PC-3 (cell line): ENCODE measurements at places on chromosomes 13 and 19. TPM values are rescaled to one million over a fixed set of nuclear protein-coding genes. Genes with fewer than 3 reads are reported as not detected.

The METTL21C gene
- not detected in 2 replicates for total RNA-seq

The POLRMT gene
- total RNA-seq = 60.5 and 80.6 TPM in 2 replicates

The SIGLEC8 gene
- total RNA-seq = not detected in 2 replicates

The APOC1 gene
- 2.7 and 3.3 TPM in 2 replicates for total RNA-seq

The OXGR1 gene
- not detected in 2 replicates for total RNA-seq

DNA sequence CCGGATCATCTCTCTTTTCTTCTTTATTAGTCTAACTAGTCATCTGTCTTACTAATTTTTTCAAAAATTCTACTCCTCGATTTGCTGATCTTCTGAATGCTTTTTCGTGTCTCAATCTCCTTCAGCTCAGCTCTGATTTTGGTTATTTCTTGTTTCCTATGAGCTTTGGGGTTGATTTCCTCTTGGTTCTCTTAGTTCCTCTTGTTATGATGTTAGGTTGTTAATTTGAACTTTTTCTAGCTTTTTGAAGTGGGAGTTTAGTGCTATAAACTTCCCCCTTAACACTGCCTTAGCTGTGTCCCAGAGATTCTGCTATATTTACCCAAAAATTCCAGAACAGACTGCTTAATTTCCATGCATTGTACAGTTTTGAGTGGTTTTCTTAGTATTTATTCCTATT, 3.4 kb downstream of the FCAR start:
- H3K27ac ChIP-seq = no peak overlapping the region
- H3K27me3 ChIP-seq = peaks cover 75% of the 10 kb centered on the region
- no peak overlapping the region for H3K4me3 ChIP-seq

DNA sequence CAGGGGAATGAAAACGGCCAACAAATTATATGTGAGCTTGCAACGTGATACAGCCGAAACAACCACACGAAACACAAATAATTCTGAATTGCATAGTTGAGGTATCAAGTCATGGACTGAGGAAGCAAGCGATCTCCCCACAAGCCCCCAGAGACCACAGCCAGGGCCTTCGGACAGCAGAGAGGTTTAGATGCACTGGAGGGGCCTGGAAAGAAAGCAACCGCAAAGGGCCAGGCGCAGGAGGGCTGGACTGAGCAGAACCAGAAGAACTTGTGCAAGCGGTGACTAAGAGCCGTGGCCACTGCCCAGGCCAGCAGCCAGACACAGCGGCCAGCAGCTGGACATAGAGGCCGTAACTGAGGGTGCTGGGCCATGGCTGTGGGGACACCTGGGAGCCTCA, 131.4 kb downstream of the TNFRSF19 start:
- H3K36me3 ChIP-seq = no peaks in the 10 kb centered on the region
- H3K27me3 ChIP-seq = no peaks in the 10 kb centered on the region
- H3K4me3 ChIP-seq = no peak overlapping the region
- H3K27ac ChIP-seq = no peak overlapping the region

DNA sequence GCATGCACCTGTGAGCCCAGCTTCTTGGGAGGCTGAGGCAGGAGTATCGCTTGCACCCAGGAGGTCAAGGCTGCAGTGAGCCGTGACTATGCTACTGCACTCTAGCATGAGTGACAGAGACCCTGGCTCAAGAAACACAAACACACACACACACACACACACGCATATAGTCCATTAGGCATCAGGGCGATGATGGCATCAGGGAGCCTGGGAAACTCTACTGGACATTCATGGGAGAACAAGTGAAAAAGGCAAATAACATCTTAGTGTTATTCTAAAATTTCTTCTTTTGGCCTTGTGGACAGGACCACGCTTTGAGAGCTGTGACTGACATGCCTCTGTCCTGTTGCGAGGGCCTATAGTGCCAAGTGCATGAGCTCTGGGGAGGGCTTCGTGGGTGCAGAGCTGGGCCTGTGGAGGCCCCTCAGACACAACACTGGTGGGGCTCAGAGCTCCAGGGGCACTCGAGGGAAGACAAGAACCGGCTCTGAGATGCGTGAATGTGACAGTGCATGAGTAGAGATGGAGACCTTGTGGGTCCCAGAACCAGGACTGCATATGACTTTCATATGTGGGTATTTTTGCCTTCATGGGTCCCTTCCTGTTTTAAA, 8.0 kb upstream of the USF2 start:
- H3K36me3 ChIP-seq = no peaks in the 10 kb centered on the region; the same call in 1 of the 2 replicates
- peaks cover 4% of the 10 kb centered on the region; the same call in 1 of the 2 replicates for H3K4me1 ChIP-seq
- DNase-seq = no peak
- no peak overlapping the region for H3K27ac ChIP-seq
- H3K4me3 ChIP-seq = no peak overlapping the region
- no peaks in the 10 kb centered on the region for H3K27me3 ChIP-seq

DNA sequence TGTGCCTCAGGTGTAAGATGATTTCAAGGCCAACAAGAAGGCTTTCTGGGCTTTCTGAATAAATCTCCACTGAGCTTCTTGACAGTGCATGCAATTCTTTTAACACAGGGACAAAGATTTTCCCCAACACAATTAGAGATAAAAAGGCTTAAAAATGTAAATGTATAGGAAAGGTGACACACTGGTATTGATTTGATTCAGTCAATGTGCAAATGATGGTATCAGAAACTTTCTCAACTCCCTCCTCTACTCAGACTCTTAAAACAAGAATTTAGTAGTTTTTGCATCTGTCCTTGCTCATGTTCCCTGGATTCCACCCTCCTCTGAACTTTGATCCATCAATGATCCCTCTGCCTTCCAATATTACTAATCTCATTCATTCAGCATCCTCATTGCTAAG, 111.6 kb upstream of the FNDC3A start:
- no peaks in the 10 kb centered on the region for H3K4me1 ChIP-seq
- no peaks in the 10 kb centered on the region for H3K27me3 ChIP-seq
- no peak for DNase-seq
- no peaks in the 10 kb centered on the region for H3K36me3 ChIP-seq
- no peak overlapping the region for H3K4me3 ChIP-seq

GRCh38 chr13:105465251-105465650, 1070.2 kb downstream of the EFNB2 start:
- no peak overlapping the region for H3K4me3 ChIP-seq
- H3K27ac ChIP-seq = no peak overlapping the region
- no peaks in the 10 kb centered on the region for H3K27me3 ChIP-seq
- no peaks in the 10 kb centered on the region for H3K36me3 ChIP-seq
- DNase-seq = no peak

- H3K27me3 ChIP-seq = no peaks in the 10 kb centered on the region
- no peaks in the 10 kb centered on the region for H3K36me3 ChIP-seq
- peak; percentile 13 for DNase-seq
- H3K27ac ChIP-seq = no peak overlapping the region
- 0 out of 2 replicates have a peak, but pooled peaks cover 7% of the 10 kb centered on the region for H3K4me1 ChIP-seq
These were observed 598.0 kb downstream of the EFNB2 start for GRCh38 chr13:105937451-105937850.

DNA sequence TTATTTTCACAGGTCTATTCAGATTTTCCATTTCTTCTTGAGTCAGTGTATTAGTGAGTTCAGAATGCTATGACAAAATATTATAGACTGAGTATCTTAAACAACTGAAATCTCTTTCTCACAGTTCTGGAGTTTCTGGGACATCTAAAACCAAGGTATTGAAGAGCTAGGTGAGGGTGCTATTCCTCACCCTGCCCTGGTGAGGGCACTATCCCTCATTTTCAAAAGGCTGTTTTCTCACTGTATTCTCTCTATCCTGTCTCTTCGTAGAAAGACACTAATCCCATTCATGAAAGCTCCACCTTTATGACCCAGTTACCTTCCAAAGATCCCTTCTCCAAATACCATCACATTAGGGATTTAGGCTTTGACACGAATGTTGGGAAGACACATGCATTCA, 1617.1 kb downstream of the PCDH9 start:
- no peak overlapping the region for H3K27ac ChIP-seq
- H3K36me3 ChIP-seq = no peaks in the 10 kb centered on the region
- H3K27me3 ChIP-seq = no peaks in the 10 kb centered on the region

GRCh38 chr19:7504684-7505083, 11.2 kb upstream of the ZNF358 start:
- no peak overlapping the region for H3K4me3 ChIP-seq
- no peak for DNase-seq
- no peaks in the 10 kb centered on the region for H3K27me3 ChIP-seq
- peaks cover 23% of the 10 kb centered on the region for H3K4me1 ChIP-seq

DNA sequence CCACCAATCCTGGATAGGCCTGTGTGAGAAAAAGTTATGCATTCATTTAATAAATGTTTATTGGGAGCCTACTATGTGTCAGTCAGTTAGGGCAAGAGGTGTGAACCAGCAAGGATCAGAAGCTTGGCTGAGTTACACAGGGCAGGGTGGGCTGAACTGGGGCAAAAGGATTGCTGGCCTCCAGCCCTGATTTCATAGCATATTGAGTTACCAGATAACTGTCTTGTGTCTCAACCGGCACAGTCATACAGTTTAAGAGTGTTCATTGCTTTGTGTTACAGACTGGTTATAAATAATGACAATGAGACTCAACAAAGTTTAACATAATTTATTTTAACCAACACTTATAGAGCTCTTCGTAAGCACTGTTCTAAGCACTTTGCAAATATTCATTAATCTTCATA, 253.8 kb downstream of the DLEU7 start:
- H3K4me3 ChIP-seq = no peak overlapping the region
- no peaks in the 10 kb centered on the region for H3K27me3 ChIP-seq
- DNase-seq = peak; percentile 65
- H3K4me1 ChIP-seq = peaks cover 27% of the 10 kb centered on the region; the same call in 1 of the 2 replicates
- peak overlapping the region; percentile 64 for H3K27ac ChIP-seq

DNA sequence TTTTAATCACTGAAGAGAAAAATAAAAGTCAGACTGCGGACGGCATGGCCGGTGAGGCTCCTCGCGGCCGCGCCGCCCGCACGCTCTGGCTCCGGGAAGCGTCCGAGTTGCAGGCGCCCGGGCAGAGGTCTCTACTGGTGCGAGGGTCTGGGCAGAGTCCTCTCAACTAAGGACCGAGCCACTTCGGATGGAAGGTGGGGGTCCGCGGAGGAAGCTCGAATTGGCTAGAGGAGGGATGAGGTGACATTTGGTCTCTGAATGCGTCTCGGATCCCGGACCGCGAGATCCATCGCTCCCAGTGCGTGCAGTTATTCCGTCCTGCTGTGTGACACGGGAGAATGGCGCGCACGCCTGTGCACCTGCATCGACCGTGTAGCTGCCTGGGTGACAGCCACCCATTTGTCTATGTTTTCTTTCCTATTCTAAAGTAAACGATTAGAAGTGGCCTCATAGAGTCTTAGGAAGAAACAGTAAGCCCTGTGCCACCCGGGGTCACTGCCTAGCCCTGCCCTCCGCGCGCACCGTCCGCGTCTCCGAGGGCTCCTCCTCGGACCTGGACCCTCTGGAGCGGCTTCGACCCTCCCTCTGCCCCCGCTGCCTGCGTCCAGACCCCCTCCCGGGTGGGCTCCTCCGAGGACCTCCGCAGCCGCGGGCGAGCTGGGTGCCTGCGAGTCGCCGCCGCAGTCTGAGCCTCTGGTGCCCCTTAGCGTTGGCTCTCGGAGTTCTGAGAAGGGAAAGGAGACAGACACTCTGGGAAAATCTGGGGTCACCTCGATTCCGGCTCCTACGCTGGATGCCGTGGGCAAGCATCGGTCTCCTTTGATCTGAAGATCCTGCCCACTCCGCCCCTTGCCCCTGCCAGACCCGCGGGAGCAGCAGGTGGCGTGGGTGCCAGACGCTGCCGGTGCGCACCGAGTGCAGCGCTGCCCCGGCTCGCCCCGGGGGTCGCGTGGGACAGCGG, 347.4 kb downstream of the LIG4 start:
- peak; percentile 61 for DNase-seq
- H3K27ac ChIP-seq = no peak overlapping the region
- peak overlapping the region; percentile 97 for H3K4me3 ChIP-seq
- H3K36me3 ChIP-seq = no peaks in the 10 kb centered on the region

DNA sequence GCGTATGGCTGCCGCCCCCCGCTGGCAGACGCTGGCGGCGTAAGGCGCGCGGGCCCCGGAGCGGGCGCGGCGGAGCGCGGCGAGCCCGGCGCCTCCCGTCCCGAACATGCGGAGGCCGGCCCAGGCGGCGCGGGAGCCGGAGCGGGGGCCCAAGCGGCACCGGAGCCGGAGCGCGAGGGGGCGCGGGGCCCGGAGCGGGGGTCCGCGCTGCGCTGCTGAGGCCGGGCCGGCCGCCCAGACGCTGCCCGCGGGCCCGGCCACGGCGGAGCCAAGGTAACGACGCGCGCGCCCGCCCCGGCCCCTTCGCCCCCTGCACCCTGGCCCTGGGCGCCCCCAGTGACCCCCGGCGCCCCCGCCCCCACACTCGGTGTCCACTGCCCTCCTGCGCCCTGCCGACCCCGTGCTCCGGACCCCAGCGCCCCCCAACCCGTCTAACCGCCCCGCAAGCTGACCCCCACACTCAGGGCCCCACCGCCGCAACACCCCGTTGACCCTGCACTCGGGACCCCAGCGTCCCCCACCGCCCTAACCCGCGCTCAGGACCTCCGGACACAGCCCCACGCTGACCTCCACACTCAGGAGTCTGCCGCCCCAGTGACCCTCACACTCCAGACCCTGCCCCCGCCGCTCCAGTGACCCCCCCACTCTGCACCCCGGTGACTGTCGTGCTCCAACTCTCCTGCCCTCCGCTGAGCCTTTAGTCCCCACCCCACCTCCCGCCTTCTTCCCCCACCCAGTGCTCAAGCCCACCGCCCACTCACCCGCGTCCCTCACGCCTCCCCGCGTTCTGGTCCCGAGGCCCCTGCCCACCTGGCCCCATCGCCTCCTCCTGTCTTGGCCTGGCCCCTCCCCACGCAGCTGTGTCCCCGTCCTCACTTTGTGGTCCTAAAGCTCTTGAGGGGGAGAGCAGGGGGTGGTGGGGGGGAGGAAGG, at the start of gene CSNK1G2:
TSS of gene CSNK1G2 (plus strand) at position 27 of the 932 bp plus-strand sequence. CDS start 28,601 bp downstream, outside the sequence.
- H3K27me3 ChIP-seq = no peaks in the 10 kb centered on the region
- DNase-seq = no peak
- H3K27ac ChIP-seq = peak within 1 kb of the TSS; percentile 77
- H3K4me3 ChIP-seq = peak within 1 kb of the TSS; percentile 88

GRCh38 chr13:44302940-44303575, 70.6 kb upstream of the SERP2 start:
- no peak overlapping the region for H3K4me3 ChIP-seq
- no peaks in the 10 kb centered on the region for H3K27me3 ChIP-seq
- H3K4me1 ChIP-seq = peaks cover 77% of the 10 kb centered on the region
- H3K36me3 ChIP-seq = no peaks in the 10 kb centered on the region

DNA sequence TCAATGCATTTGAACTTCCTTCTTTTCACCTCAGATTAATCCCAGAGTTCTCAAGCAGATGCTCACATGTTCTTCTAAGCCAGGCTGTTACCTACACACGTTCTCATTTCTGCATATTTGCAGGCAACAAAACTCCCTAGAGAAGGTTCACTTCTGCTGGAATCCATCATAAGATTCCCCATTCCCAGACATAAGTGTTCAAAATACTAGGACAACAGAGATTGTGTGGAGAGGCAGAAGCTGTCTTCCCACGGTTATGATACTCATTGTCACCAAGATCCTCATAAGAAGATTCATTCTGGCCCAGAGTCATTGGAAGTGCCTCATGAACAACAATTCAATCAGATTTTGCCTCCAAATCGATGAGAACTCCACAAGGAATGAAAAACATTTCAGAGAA, 931.6 kb upstream of the MIR17HG start:
- H3K4me1 ChIP-seq = peaks cover 16% of the 10 kb centered on the region
- no peak for DNase-seq
- no peak overlapping the region for H3K27ac ChIP-seq
- no peaks in the 10 kb centered on the region for H3K27me3 ChIP-seq
